ENCODE measurements at places on chromosomes 2 and 18.
A peak's percentile ranks its signal among the peaks of the same experiment; 100 is the strongest.

GRCh38 chr2:197805715-197806633, 1.6 kb downstream of the PLCL1 start:
- no peak for DNase-seq

GRCh38 chr2:188199716-188200128, 92.0 kb upstream of the GULP1 start:
- no peak for DNase-seq

DNA sequence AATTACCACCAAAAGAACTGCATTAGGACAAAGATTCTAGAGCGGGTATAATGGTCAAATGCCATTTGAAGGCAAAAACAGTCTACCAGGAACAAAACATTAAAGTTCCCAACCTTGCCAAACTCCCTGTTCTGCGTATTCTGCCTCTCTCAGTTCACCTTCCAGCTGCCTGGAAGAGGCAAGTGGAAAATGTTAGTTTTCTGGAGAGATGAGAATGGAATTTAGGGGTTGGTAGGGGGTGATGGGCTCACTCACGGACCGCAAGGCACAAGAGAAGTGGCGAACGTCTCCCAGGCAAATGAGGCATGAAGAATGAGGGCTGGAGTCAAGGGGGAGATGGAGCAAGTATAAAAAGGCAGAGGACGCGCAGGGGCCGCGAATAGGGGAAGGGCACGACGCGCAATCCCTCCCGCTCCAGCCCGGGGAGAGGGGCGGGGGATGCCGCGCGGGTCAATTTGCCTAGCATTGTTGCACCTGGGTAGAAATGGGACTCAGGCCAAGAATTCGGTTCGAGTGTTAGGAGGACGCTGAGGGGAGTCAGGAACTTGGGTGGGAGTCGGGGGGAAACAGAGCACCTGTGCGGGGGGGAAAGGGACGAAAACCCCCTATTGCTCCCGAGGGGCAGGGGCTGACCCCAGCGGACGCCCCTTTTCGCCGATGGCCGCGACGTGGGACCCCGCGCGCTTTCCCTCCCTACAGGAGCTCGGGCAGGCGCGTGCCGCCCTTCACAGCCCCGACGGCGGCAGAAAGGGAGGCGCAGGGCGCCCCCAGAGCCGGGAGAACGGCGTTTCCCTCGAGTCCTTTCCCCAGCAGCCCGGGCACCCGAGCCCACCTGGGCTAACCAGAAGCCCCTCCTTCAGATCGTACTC, 573 bp downstream of the PAIP2B start:
- DNase-seq: peak; percentile 48

- DNase-seq: no peak
Measured at GRCh38 chr2:84953535-84953934, 17.4 kb upstream of the KCMF1 start.

- peak; percentile 63 for DNase-seq
Measured at GRCh38 chr2:15799432-15799827, 140.9 kb upstream of the MYCN start.

GRCh38 chr2:36405183-36405582, 49.6 kb downstream of the CRIM1 start:
- DNase-seq: no peak

Data from tongue (tissue), 3 donors.